ENCODE measurements at places on chromosomes 12 and 14.

GRCh38 chr12:52529417-52529816 lies 9.2 kb upstream of the KRT5 start:
- DNase-seq, result no peak

DNA sequence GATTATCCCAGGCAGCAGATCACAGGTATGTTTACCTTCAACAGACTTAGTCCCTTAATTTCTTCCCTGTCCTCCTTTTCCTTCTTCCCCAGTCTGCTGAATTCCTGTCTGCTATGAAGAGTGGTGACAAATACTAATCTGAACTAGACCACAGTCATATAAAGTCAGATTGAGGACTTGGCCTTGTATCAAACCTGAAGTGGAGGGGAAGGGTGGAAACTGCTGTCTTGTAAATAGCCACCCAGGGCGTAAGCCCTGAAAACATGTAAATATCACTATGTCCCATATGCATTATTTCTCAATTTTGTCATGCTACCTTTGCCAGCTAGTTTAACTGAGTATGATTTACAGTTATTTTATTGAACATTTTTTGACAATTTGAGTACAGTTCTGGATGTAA lies 368.0 kb downstream of the CCDC91 start:
- DNase-seq, result no peak

- no peak for DNase-seq
These were observed 470.4 kb downstream of the GALC start for GRCh38 chr14:87522575-87522974.

GRCh38 chr12:23238190-23238589 lies 613.2 kb downstream of the ETNK1 start:
- no peak for DNase-seq

DNA sequence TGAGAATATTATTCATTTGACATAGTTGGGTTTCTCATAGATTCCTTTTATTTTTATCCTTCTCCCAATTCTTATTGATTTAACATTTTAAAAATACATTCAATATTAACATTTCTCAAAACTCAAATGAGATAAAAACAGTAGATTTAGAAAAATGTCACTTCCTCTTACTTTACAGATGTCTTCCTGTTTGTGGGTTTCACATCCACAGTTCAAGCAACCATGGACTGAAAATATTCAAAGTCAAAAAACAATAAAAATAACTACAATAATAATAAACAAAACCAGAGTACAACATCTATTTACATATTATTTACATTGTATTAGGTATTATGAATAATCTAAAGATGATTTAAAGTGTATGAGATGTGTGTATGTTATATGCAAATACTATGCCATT lies 111.3 kb upstream of the SLC16A7 start:
- DNase-seq, result no peak

DNA sequence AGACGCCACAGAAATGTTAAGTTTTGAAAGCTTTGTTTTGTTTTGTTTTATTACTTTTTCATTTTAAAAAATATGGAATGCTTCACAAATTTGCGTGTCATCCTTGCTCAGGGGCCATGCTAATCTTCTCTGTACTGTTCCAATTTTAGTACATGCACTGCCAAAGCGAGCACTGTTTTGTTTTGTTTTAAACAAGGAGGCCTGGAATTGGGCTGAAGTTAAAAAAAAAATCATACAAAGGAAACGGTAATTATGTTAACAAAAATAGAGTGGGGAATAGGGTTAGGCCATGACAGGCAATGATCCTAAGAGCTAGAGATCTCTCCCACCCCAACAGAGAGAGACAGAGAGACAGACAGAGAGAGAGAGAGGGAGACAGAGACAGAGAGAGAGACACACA lies 57.0 kb downstream of the ZFP36L1 start:
- no peak for DNase-seq

All from activated CD4-positive, CD25-positive, alpha-beta regulatory T cell (primary cell).